Right lobe of liver (tissue), 6 donors: ENCODE measurements at places on chromosomes 16 and 17. TPM values are rescaled to one million over a fixed set of nuclear protein-coding genes. Genes with fewer than 3 reads are reported as not detected.
A peak's percentile ranks its signal among the peaks of the same experiment; 100 is the strongest.

DNA sequence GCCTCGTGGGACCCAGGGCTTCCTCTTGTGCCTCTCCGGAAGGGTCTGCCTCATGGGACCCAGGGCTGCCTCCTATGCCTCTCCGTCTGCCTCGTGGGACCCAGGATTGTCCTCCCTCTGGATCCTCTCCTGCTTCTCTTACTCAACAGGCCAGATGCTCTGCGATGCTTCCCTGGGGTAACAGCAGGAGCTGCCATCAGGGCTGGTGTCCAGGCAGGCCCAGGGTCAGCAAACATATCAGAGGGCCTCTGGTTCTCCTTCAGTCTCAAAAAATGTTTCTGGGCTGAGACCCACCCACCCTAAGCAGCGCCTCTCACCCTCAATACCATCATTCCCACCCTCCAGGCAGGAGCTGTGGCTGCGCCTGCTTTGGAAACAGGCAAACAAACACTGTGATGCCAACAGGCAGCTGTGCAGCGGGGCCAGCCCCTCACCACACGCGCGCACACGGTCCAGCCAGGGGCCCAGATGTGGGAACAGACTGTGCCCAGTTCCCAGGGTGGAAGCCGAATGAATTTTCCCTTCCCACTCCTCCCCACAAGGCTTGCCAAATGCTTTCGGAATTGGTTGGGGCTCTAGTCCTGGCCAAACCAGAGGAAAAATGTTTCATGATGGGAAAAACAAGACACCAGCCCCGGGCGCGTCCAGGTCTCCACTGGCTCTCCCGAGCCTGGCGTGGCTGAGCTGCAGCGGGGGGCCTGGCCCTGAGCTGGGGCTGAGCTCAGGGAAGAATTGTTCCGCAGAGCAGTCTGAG, 11.3 kb downstream of the TIMM22 start:
- no peak overlapping the region for H3K27ac ChIP-seq
- H3K4me1 ChIP-seq = no peaks in the 10 kb centered on the region
- H3K36me3 ChIP-seq = no peaks in the 10 kb centered on the region
- no peak overlapping the region for H3K4me3 ChIP-seq
- no peak for DNase-seq

GRCh38 chr16:17519101-17519955, 48.6 kb upstream of the XYLT1 start:
- no peaks in the 10 kb centered on the region for H3K27me3 ChIP-seq
- DNase-seq = no peak

DNA sequence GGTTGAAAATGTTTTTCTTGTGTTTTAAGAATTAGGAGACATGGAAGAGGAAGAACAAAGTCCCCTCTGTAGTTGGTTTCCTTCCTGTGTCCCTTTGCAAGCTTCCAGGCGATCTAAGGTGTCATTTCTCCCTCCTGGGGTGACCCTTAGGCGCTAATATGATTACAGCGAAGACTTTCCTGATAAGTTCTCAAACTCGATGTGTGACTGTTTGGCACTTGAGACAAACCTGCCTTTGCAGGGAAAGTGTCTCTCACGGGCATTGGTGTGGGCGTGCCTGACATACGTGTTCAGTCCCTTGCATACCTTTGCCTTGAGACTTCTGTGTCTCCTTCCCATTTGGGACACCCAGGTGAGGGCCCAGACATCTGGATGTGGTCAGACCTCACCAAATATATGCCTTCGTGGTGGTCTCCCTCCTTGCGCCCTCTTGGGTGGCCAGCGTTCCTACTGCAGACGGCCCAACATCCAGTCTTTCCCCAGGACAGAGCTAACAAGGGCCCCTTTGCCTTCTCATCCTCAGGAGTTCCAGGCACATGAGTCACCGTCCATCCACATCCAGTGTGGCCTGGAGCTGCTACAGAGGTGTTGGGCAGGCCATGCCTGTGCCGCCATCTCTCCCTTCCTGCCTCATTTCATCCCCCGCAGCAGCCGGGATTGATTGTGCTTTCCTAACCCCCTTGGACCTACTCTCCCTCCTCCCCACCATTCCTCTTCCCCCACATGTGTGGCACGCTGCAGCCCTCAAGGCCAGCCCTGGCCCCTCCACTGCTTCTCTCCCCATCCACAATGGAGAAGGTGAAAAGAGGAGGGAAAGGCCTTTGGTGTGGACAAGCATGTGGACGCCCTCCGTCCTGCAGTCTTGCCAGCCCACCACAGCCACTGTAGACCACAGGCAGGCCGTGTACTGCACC, 3.1 kb upstream of the JPT2 start:
- peaks cover 2% of the 10 kb centered on the region for H3K36me3 ChIP-seq
- no peaks in the 10 kb centered on the region for H3K27me3 ChIP-seq
- no peak for DNase-seq
- peaks cover 8% of the 10 kb centered on the region for H3K4me1 ChIP-seq

Gene ZPBP2
- not detected for total RNA-seq

Gene RASL10B
- 1.3 TPM for total RNA-seq

Gene LPO
- total RNA-seq = not detected

DNA sequence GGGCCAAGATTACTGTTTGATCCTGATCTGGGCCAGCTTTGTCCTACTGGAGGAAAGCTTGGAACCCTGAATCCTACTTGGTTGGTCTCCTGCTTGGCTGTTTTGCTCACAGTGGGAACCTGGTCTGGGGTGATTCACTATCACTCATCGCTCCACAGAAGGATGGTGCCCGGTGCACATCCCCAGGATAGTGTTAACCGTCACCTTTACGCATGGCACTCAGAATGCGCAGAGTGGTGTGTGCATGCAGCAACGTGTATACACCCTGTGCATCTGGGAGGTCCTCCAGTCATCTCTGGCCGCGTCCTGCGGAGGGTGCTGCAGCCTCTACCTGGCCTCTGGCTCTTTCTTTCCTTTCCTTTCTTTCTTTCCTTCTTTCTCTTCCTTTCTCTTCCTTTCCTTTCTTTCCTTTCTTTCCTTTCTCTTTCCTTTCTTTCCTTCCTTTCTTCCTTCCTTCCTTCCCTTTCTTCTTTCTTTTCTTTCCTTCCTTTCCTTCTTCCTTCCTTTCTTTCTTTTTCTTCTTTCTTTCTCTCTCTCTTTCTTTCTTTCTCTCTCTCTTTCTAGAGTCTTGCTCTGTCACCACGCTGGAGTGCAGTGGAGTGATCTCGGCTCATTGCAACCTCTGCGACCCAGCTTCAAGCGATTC, 13.1 kb downstream of the SOCS3 start:
- no peaks in the 10 kb centered on the region for H3K27me3 ChIP-seq
- H3K27ac ChIP-seq = no peak overlapping the region
- peaks cover 14% of the 10 kb centered on the region for H3K4me1 ChIP-seq
- DNase-seq = no peak
- H3K36me3 ChIP-seq = no peaks in the 10 kb centered on the region

Gene SCGB1C2
- not detected for total RNA-seq

GRCh38 chr17:48486557-48486956, 44.3 kb downstream of the HOXB1 start:
- no peaks in the 10 kb centered on the region for H3K4me1 ChIP-seq
- H3K36me3 ChIP-seq = no peaks in the 10 kb centered on the region
- H3K4me3 ChIP-seq = no peak overlapping the region
- H3K27me3 ChIP-seq = no peaks in the 10 kb centered on the region
- H3K27ac ChIP-seq = no peak overlapping the region

Gene ELMO3
- 4.1 TPM for total RNA-seq

Gene MILR1
- total RNA-seq = 1.7 TPM

GRCh38 chr16:79874391-79874790, 273.9 kb upstream of the MAF start:
- H3K4me1 ChIP-seq = peaks cover 15% of the 10 kb centered on the region
- H3K4me3 ChIP-seq = no peak overlapping the region
- no peaks in the 10 kb centered on the region for H3K27me3 ChIP-seq
- no peak overlapping the region for H3K27ac ChIP-seq

GRCh38 chr16:9068886-9069285, 22.6 kb upstream of the HAPSTR1 start:
- H3K27ac ChIP-seq = no peak overlapping the region
- no peaks in the 10 kb centered on the region for H3K27me3 ChIP-seq
- no peaks in the 10 kb centered on the region for H3K4me1 ChIP-seq
- no peaks in the 10 kb centered on the region for H3K36me3 ChIP-seq
- no peak for DNase-seq
- no peak overlapping the region for H3K4me3 ChIP-seq

Gene CDR2
- 14.5 TPM for total RNA-seq

Gene KRT28
- total RNA-seq = not detected

- H3K4me1 ChIP-seq = peaks cover 4% of the 10 kb centered on the region
- H3K27ac ChIP-seq = peak overlapping the region; percentile 86
- no peaks in the 10 kb centered on the region for H3K27me3 ChIP-seq
- peak; percentile 76 for DNase-seq
These were observed 946 bp downstream of the STUB1 start for GRCh38 chr16:680967-681745.

DNA sequence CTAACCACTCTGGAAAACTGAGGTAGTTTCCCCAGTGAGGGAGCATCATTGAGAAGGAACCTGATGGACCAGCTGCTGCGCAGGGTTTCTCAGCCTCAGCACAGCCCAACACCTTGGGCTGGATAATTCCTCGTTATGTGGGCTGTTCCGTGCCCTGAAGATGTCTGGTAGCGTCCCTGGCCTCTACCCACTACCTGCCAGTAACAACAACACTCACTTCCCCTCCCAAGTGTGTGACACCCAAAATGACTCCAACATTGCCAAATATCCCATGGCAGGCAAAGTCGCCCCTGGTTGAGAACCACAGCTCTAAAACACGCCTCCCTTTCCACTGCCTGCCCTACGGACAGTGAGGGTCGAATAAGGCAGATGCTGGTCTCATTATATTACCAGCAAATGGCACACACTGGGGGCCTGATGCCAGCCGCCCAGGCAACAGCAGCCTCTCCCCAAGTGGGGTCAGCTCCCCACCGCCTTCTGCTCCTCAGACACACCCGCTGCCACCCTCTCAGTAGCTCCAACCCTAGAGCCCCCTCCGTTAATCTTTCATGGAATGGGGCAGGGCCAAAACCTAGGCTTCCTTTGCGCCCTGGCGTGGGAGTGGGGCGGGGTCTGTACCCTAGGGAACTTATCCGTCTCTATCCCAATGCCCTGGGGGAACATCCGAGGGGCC, 1.0 kb downstream of the RHBDF2 start:
- no peaks in the 10 kb centered on the region for H3K4me1 ChIP-seq
- H3K27me3 ChIP-seq = no peaks in the 10 kb centered on the region
- H3K27ac ChIP-seq = peak overlapping the region; percentile 90
- peak overlapping the region; percentile 80 for H3K4me3 ChIP-seq
- DNase-seq = no peak

GRCh38 chr16:85436636-85437165, 176.4 kb upstream of the GSE1 start:
- H3K27me3 ChIP-seq = no peaks in the 10 kb centered on the region
- no peak for DNase-seq
- H3K27ac ChIP-seq = no peak overlapping the region
- H3K36me3 ChIP-seq = no peaks in the 10 kb centered on the region
- H3K4me3 ChIP-seq = no peak overlapping the region

DNA sequence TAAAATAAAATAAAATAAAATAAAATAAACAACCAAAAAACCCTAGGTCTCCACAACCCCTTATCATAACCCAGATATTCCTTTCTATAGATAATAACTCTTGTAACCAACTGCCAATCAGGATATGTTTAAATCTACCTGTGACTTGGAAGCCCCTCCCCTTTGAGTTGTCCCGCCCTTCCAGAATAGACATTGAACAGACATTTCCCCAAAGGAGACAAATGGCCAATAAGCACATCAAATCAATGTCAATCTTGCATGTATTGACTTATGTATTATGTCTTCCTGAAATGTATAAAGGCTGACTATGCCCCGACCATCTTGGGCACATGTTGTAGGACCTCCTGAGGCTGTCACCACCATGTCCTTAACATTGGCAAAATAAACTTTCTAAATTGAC, 1.5 kb upstream of the MAPK7 start:
- peaks cover 5% of the 10 kb centered on the region for H3K36me3 ChIP-seq
- DNase-seq = no peak
- H3K4me1 ChIP-seq = no peaks in the 10 kb centered on the region

- no peaks in the 10 kb centered on the region for H3K27me3 ChIP-seq
- no peaks in the 10 kb centered on the region for H3K4me1 ChIP-seq
- no peak overlapping the region for H3K27ac ChIP-seq
- no peak overlapping the region for H3K4me3 ChIP-seq
- H3K36me3 ChIP-seq = no peaks in the 10 kb centered on the region
- peak; percentile 37 for DNase-seq
These were observed 2.6 kb downstream of the GIT1 start for GRCh38 chr17:29586676-29587469.
